ENCODE measurements at places on chromosomes 11 and 22. TPM values are rescaled to one million over a fixed set of nuclear protein-coding genes. Genes with fewer than 3 reads are reported as not detected.

GRCh38 chr11:12207384-12208150, 97.2 kb downstream of the MICAL2 start:
- H3K36me3 ChIP-seq, result no peaks in the 10 kb centered on the region
- DNase-seq, result no peak
- H3K27ac ChIP-seq, result no peak overlapping the region
- no peaks in the 10 kb centered on the region for H3K4me1 ChIP-seq
- no peak overlapping the region for H3K4me3 ChIP-seq

DNA sequence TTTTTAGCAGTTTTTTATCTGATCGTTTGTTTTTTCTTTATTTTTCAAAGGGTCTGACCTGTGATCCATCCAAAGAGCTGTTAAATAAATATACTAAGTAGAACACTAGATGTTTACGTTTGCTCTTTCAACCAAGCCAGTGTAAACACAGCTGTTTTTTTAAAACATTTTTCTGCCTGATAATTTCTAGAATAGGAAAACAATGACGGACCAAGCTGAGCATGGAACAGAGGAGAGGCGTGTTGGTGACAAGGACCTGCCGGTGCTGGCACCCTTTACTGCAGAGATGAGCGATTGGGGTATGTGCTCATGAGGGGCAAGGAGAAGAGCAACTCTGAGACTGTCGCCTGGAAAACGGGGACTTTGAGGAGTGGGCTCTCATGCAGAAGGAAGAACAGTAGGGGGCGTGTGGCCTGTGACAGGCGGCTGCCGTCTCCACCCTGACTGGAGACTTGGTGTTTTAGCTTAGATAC, 28.6 kb upstream of the PANX2 start:
- no peak overlapping the region for H3K27ac ChIP-seq
- H3K36me3 ChIP-seq, result no peaks in the 10 kb centered on the region
- H3K4me1 ChIP-seq, result peaks cover 2% of the 10 kb centered on the region
- DNase-seq, result no peak

- H3K27ac ChIP-seq, result no peak overlapping the region
- H3K27me3 ChIP-seq, result no peaks in the 10 kb centered on the region
- H3K4me1 ChIP-seq, result no peaks in the 10 kb centered on the region
- no peak for DNase-seq
- no peak overlapping the region for H3K4me3 ChIP-seq
Observed at GRCh38 chr22:44453441-44454112, 44.5 kb downstream of the RTL6 start.

DNA sequence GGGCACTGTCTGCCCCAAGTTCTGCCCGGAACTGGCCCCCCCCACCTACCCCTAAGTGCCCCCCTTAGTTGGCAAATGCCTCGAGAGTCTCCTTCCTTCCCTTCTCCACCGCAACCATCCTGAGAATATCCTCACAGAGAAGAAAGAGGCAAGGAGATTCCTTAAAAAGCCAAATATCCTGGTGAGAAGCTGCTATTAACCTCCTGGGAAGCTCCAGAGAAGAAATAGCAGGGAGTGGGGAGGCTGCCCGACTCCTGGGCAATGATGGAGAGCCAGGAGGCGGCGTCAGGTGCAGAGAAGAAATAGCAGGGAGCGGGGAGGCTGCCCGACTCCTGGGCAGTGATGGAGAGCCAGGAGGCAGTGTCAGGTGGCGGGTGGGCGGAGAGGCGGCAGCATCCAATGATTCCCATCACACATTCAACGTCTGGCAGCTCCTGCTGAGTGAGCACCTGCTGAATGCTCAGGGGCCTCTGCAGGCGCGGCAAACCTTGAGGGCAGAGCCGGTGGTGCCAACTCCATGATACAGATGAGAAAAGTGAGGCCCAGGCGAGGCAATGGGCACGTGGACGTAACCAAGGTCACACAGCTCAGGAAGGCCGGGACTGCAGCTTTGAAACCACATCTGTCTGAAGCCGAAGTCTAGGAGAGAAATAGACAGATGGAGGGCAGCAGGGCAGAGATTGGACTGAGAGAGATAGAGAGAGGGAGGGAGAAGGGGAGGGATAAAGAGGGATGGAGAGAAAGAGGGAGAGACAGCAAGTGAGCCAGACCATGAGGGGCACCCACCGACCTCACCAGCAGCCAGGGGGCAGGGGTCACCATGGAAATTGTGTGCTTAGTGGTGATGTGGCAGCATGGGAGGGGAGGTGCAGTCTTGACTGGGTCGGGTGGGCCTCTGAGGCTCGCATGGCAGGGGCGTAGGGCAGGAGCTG, 58.3 kb downstream of the CYTH4 start:
- no peak overlapping the region for H3K4me3 ChIP-seq
- no peaks in the 10 kb centered on the region for H3K27me3 ChIP-seq
- no peaks in the 10 kb centered on the region for H3K36me3 ChIP-seq
- no peak overlapping the region for H3K27ac ChIP-seq
- no peak for DNase-seq
- no peaks in the 10 kb centered on the region for H3K4me1 ChIP-seq

GRCh38 chr11:11580012-11580411, 41.8 kb downstream of the GALNT18 start:
- DNase-seq, result no peak
- no peak overlapping the region for H3K27ac ChIP-seq
- no peak overlapping the region for H3K4me3 ChIP-seq
- no peaks in the 10 kb centered on the region for H3K27me3 ChIP-seq

DNA sequence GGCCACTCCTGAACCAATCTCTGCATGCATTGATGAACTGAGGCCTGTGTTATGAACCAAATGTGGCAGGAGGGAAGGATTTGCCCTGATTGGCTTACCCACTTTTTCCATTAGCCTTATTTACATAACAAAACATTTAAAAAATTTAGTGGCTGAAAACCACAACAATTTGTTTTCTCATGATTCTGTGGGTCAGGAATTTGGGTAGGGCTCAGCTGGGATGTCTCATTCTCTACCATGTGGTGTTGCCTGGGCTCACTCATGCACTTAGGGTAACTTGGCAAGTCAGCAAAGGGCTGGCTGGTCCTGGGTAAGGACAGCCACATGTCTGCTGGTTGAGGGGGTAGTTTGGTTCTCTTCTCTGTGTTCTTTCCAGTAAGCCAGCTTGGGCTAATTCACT, 35.1 kb upstream of the CYP2R1 start:
- no peak overlapping the region for H3K4me3 ChIP-seq
- no peaks in the 10 kb centered on the region for H3K36me3 ChIP-seq
- DNase-seq, result no peak
- no peaks in the 10 kb centered on the region for H3K27me3 ChIP-seq

GRCh38 chr11:235180-235579, 962 bp downstream of the SIRT3 start:
- no peaks in the 10 kb centered on the region for H3K36me3 ChIP-seq
- no peak for DNase-seq
- H3K4me1 ChIP-seq, result peaks cover 8% of the 10 kb centered on the region
- H3K4me3 ChIP-seq, result peak overlapping the region; percentile 88

DNA sequence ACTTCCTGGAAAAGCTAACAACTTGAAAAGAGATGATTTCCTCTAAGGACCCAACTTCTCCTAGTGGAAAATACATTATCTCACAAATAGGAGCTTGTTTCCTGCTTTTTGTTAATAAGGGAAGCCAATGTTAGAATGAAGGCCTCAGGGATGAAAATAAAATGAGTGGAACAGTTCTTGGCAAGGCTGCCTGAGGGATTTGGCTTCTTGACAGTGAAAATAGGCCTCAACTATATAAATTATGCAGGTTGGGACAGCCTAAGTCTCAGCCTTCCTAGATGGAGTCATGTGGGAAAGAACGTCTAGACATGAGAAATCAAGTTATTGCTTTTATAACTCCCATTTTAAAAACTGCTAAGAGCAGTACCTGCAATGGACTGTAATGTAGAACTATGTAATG, 92.8 kb upstream of the FIBIN start:
- peaks cover 3% of the 10 kb centered on the region for H3K4me1 ChIP-seq
- H3K4me3 ChIP-seq, result no peak overlapping the region
- H3K27ac ChIP-seq, result no peak overlapping the region
- H3K27me3 ChIP-seq, result no peaks in the 10 kb centered on the region
- no peaks in the 10 kb centered on the region for H3K36me3 ChIP-seq

DNA sequence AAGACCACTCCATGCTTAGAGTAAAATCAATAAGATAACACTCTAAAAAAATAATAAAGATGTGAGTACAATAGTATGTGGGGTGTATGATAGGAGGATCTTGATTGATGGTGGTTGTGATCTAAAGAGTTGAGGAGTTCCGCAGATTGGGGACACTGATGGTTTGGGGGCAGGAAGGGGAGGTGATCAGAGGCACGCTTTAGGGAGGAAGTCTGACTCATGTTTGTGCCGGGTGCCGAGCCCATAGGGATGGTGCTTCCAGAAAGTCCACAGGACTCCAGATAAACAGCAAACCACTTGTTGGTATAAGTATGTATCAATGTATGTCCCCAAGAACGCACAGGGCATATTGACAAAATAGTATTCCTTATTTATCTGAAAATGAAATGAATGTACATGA, 27.5 kb downstream of the LINC01488 start:
- H3K4me3 ChIP-seq, result no peak overlapping the region
- no peak for DNase-seq
- no peaks in the 10 kb centered on the region for H3K27me3 ChIP-seq
- no peaks in the 10 kb centered on the region for H3K4me1 ChIP-seq

DNA sequence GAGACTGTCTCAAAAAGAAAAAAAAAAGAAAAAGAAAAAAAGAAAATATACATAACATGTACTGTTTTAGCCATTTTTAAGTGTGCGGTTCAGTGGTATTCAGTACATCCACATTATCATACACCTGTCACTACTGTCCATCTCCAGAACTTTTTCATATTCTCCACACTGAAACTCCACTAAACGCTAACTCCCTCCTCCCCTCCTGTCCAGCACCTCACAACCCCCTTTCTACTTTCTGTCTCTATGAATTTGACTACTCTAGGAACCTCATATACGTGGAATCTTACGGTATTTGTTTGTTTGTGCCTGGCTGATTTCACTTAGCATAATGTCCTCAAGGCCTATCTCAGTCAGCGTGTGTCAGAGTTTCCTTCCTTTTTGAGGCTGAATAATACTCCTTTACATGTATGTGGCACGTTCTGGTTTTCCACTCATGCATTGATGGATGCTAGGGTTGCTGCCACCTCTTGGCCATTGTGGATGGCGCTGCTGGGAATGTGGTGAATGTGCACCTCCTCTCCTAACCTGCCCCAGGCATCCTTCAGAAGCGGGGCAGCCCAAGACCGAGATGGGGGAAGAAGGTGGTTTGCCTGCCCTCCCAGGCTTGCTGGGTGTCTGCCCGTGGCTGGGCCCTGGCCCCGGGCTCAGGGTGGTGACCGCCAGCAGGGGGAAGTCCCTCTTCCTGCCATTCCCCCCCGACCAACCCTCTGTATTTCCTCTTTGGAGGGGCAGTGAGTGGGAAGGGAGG, 60.5 kb downstream of the BCR start:
- no peak for DNase-seq
- H3K4me3 ChIP-seq, result no peak overlapping the region
- no peaks in the 10 kb centered on the region for H3K27me3 ChIP-seq
- no peak overlapping the region for H3K27ac ChIP-seq
- peaks cover 10% of the 10 kb centered on the region for H3K4me1 ChIP-seq

DNA sequence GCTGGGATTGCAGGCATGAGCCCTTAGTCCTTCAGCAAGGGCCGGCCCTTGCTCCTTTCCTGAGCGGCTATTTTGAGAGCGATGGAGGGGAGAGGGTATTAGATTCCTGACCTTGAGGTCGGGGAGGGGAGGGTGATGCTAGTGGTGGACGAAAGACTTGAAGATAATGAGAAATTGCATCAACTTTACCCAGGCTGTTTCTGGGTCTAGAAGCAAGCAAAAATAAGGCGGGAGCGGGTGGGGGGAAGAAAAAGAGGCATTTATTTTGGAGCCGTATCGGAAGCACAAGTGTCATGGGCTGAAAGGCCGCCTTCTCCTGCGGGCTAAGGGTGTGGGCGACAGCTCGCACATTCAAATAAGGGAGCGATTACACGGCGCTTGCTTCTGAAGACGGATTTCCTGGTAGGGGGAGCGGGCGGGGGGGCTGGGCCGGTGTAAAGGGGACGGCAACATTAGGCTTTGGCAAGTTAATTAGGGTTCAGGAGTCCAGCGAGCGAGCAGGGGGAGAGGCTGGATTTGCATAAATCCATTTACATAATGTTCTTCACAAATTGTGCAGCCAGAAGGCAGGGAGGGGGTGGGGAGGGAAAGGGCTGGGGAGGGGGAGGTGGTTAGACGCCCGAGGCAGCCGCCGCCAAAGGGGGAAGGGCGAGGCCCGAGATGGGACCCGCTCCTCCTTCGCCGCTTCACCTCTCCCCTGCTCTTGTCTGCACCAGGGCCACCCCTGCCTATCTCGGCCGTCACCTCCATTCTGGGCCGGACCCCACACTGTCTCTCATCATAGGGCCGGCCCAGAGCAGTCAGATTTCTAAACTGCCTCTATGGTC, 245.9 kb downstream of the MIAT start:
- H3K4me3 ChIP-seq, result no peak overlapping the region
- peaks cover 2% of the 10 kb centered on the region for H3K27me3 ChIP-seq
- no peak overlapping the region for H3K27ac ChIP-seq
- H3K36me3 ChIP-seq, result no peaks in the 10 kb centered on the region

DNA sequence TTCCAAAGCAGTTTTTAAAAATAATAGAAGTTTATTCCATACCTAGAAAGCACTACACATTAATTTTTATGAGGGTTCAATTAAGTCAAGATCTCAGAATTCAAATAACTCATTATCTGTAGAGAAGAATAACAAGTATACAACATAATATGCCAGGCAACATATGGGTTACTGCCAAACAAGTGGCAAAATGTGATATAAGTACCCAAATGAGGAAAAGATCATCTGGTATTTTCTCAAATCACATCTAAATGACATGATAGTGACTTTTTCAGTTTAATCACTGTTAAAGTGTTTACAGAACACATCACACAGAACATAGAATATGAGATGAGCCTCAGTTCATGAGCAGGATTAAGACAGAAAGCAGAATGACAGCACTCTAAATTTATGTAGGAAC, 123.3 kb downstream of the FCHSD2 start:
- H3K27me3 ChIP-seq, result peaks cover 3% of the 10 kb centered on the region
- no peak overlapping the region for H3K27ac ChIP-seq
- DNase-seq, result no peak
- H3K4me3 ChIP-seq, result no peak overlapping the region

DNA sequence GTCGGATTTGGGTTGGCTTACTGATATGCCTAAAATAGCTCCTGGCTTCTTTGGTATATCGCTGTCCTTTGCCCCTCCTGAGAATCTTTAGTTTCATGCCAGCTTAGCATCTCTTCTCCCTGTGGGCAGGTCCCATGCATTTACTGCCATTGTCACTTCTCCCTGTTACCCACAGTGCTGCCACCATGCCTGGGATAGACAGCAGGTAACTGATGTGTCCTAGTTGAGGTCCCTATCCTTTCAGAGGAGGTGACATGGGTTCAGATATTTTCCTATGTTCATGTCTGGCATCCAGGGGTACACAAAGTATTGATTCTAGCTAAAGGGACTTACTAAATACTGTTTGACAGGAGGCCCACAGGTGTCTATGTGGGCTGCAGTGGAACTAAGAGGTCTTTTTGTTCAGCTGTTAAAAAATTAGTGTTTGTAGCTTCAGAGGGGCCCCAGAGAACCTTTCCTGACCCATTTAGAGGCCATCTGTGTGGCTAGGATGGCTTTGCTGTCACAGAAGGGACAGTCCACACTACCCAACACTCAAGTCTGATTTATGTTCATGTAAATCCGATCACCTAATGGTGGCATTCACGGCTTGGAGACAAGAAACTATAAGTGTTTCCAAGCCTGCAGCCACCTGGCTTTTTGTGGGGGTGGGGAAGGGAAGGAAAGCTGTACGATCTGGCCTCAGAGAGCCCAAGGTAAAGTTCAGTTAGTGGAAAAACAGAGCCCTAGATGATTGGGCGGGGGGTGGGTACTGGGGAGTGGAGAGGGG, 8.5 kb downstream of the TIMP3 start:
- H3K4me1 ChIP-seq, result peaks cover 3% of the 10 kb centered on the region
- no peaks in the 10 kb centered on the region for H3K36me3 ChIP-seq
- H3K27me3 ChIP-seq, result no peaks in the 10 kb centered on the region

The RAB30 gene
- 22.7 TPM for total RNA-seq

The RCOR2 gene
- 6.7 TPM for total RNA-seq

The CRYBB2 gene
- not detected for total RNA-seq
